ENCODE measurements at places on chromosomes 1 and 21.

- no peak for DNase-seq
These were observed 77.9 kb downstream of the POFUT2 start for GRCh38 chr21:45209685-45210284.

DNA sequence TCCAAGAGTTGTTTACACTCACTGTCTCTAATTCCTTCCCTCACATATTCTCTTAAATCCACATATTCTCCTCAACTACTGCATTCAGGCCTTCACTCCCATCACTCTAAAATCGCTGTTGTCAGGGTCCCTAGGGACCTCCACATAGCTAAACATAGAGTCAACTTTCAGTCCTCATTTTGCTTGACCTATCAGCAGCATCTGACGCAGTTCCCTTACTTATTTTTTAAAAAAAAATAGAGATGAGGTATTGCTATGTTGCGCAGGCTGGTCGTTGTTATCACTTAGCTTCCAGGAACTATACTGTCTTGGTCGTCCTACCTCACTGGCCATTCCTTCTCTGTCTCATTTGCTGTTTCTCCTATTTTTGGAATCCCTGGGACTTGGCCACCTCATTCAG lies 11.7 kb upstream of the PLEKHO1 start:
- DNase-seq, result no peak

GRCh38 chr1:203335503-203335902 lies 15.4 kb downstream of the FMOD start:
- DNase-seq, result no peak

DNA sequence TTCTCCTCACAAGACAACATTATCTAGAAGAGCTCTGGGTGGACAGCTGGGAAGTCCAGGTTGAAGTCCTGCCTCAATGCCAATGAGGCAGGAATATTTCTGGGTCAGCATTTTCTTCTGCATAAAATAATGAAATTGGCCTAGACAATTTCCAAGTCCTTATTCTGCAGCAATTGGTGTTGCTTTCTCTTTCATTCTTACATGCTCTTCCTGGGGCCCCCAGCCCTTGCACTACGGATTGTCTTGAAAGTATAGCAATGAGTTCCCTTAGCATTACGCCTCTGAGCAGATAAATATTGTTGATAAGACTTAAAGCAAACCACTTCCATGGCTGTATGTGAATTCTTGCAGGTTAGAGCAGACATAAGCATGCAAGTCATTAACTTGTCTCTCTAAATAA lies 188.5 kb downstream of the TGFBR3 start:
- DNase-seq, result no peak

DNA sequence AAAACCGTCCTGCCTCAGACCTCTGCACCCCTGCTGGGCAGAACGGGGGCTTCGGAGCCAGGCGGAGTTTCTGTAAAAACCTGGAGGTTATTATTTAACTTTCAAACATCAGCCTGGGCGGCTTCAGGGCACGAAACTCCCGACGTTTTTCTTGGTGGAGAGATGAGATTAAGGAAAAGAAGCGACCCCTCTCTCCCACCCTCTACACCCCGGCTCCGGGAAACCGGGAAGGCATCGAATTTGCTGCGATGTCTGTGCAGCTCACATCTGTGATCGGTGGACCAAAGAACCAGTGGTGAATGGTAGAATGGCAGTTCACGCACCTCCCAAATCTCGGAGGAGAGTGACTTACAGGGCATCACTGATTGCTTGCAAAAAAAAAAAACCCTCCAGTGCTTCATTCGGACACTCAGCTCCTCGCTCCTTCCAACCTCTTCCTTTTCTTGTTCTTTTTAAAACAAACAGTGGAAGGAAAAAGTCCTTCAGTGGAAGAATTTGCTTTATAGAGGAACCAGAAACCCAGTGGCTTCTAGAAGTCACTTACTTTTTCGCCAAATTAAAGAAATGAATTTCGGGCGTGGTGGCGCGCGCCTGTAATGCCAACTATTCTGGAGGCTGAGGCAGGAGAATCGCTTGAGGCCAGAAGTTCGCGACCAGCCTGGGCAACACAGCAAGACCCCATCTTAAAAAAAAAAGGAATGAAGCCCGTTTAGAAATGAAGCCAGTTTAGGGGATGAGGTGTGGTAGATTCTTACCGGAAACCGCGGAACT lies 884 bp downstream of the PHACTR4 start:
- peak; percentile 12 for DNase-seq

GRCh38 chr1:46008585-46008984 lies 123.8 kb downstream of the PIK3R3 start:
- DNase-seq, result no peak

GRCh38 chr1:66350001-66350547 lies 183.9 kb upstream of the SGIP1 start:
- DNase-seq, result no peak

DNA sequence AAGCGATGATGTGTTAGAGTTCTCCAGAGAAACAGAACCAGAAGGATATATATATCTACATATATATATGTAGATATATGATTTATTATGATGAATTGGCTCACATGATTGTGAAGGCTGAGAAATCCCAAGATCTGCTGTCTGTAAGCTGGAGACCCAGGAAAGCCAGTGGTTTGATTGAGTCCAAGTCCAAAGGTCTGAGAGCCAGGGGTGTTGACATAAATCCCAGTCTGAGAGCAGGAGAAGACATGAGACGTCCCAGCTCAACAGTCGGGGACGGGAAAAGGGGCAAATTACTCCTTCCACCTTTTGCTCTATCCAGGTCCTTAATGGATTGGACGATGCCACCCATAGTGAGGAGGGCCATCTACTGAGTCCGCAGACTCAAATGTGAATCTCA lies 126.6 kb downstream of the PRDM2 start:
- no peak for DNase-seq

- DNase-seq, result no peak
These were observed 553 bp upstream of the NDUFV3 start for GRCh38 chr21:42892582-42892930.

DNA sequence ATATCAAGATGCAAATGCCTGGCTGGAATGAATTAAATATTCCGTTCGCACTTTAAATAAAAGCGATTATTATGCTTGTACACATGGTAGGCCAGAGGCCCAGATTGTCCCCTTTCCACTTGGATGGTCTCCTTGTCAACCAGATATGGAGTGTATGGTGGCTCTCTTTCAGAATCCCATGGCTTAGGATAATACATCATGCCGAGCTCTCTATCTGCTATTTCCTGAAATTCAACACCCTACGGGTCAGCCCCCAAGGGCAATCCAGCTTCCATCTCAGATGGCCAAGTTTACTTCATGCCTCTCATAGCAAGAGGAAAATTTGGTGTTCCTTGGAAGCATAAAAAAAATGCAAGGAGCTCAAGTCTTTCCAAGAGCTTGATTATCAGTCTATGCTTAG lies 25.4 kb upstream of the FMO1 start:
- DNase-seq, result no peak

DNA sequence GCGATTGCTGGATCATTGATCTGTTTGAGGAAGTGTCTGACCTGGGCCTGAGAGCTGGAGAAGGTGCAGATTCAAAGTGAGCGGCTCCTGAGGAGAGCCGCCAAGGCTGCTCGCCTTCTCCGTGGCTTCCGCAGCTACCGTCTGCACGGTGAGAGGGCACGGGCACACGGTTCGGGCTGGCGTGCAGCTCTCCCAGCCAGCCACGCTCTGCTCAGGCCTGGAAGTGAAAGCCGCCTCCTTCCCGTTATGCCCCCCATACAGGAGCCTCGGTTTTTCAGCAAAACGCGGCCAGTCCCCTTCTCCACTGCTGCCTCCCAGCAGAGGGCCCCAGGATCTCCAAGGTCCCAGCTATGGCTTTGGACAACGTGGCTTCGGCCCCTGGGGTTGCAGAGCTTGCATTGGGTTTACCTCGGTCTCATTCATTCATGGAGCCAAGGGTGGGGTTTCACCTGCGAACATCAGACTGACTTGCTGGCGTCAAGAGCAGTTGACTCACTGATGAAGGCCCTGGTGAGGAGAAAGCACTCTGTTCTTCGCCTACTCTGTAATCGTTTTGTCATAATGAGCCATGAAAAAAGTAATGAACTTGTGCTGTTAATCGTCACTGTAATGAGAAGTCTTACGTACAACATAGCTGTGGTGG lies 24.4 kb upstream of the PDXK start:
- no peak for DNase-seq
